AG09319 (cell line): ENCODE measurements at places on chromosomes 4 and X.

GRCh38 chr4:24262084-24262483, 322.3 kb downstream of the DHX15 start:
- no peak for DNase-seq

- no peak for DNase-seq
Observed at GRCh38 chr4:149845743-149846142, 30.1 kb upstream of the IQCM start.

GRCh38 chr4:139584784-139585183, 28.8 kb upstream of the SETD7 start:
- DNase-seq = no peak

GRCh38 chr4:158993891-158994290, 109.0 kb upstream of the RAPGEF2 start:
- no peak for DNase-seq

- no peak for DNase-seq
Observed at GRCh38 chr4:85598936-85599335, 124.0 kb downstream of the ARHGAP24 start.
